ENCODE measurements at places on chromosomes 3 and 15. TPM values are rescaled to one million over a fixed set of nuclear protein-coding genes. Genes with fewer than 3 reads are reported as not detected.

The POMGNT2 gene
- 20.6 TPM for polyA plus RNA-seq

The GOLGA6A gene
- 0.51 TPM for polyA plus RNA-seq

The COLQ gene
- polyA plus RNA-seq = 8.9 TPM

The CFAP100 gene
- 1.1 TPM for polyA plus RNA-seq

The PXYLP1 gene
- 32.2 TPM for polyA plus RNA-seq

DNA sequence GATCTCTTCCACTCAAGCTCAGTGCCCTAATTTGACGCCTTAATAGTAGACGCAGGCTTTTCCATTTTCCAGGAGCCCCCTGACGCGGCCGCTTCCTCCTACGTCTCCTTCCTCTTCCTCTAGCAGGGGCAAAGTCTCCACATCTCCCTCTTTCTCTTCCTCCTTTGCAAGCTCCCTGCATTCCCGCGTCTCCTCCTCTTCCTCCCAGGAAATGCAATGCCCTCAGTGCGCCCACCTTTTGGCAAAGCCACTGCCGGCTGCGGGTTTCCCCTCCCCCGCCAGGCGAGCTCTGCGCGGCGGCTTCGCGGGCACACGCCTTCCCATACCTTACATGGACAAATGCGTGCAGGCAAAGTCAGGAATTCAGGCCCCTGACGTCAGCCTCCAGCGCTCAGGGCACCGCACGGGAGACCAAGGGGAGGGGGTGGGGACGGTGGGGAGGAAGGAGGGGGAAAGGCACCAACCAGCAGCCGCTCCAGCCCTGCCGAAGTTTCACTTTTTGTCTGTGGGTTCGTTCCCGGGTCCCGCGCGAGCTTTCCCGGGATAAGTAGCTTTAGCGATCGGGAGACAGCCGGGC, 432 bp upstream of the LPP start:
- peak; percentile 88 for DNase-seq

- DNase-seq = no peak
These were observed 467.4 kb upstream of the BCHE start for GRCh38 chr3:166304584-166304983.

GRCh38 chr3:173622166-173622565, 224.6 kb downstream of the NLGN1 start:
- DNase-seq = no peak

- peak; percentile 96 for DNase-seq
These were observed at the start of gene MLF1 for GRCh38 chr3:158570999-158571702. TSS of gene MLF1 (plus strand) at chr3:158571194. CDS start at chr3:158571301, 107 bp downstream.

GRCh38 chr3:152638707-152639450, 196.1 kb upstream of the P2RY1 start:
- no peak for DNase-seq

All from renal cortex interstitium (tissue), 15 donors.